G401 (cell line): ENCODE measurements at places on chromosomes 3 and 15. TPM values are rescaled to one million over a fixed set of nuclear protein-coding genes. Genes with fewer than 3 reads are reported as not detected.
A peak's percentile ranks its signal among the peaks of the same experiment; 100 is the strongest.

DNA sequence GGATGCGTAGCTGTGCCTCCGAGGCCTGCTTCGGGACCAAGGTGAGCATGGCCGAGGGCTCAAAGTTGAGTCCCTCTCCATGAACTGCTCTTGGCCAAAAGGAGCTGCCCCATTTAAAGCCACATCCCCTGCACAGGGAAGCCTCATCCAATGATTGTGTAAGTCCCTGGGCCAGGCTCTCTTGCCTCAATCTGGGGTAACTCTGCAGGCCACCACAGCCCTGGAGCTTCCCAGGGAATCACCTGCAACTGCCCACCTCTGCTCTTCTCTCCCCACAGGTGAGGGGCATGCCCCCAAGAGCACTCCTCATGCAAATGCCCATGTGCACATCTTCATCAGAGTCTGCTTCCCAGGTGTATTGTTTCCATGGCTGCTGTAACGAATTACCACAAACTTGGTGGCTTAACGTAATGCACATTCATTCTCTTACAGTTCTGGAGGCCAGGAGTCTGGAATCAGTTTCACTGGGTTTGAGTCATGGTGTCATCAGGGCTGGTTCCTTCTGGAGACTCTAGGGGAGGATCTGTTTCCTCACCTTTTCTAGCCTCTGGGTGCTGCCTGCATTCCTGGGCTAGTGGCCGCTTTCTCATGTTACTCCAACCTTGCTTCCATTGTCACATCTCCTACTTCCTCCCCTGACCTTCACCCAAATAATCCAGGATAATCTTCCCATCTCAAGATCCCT, 25.0 kb upstream of the LOXL1 start:
- no peak for DNase-seq

RASGRF1 gene
- 0.12 and 1.6 TPM in 2 replicates for total RNA-seq

- DNase-seq = no peak
Measured at GRCh38 chr3:119657887-119658702, 2.3 kb downstream of the POPDC2 start.

POPDC2 gene
- total RNA-seq = 0.06 TPM in 1 of 2 replicates, not detected in the other

ATP10A gene
- total RNA-seq = 9.2 and 14.1 TPM in 2 replicates

DNA sequence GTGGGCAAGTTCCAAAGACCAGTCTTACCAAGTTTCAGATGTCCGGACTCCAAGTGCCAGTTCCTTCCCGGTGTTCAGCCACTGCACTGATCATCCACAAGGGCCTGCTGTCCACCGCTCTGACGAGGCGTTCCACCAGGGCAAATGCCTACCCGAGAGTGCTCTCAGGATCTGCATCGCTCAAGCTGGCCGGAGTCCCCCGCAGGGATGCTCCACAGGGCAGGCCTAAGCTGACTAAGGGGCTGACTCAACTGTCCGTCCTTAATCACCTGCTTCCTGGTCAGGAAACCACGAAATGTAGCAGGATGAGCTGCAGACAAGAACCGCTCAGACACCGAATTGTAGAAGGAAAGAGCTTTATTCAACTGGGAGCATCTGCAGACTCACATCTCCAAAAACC, 341.6 kb downstream of the KCNH8 start:
- no peak for DNase-seq

TCTA gene
- 23.7 and 25.7 TPM in 2 replicates for total RNA-seq

DNA sequence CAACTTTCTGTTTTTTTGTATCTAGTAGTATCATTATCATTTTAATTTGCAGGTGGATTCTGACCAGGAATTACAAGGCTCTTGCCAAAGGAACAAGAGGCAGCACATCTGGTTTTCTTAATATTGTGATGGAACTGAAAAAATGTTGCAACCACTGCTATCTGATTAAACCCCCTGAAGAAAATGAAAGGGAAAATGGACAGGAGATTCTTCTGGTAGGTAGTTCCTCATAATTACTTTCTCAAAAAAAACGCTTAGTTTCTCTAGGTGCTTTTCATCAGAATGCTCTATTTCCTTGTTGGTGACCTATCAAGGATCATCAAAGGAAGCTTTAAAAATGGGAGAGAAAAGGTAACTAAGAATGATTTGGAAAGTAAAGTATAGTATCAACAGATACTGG, 71.6 kb downstream of the CHD2 start:
- DNase-seq = no peak

- DNase-seq = no peak
Measured at GRCh38 chr3:33650495-33650894, 67.6 kb downstream of the CLASP2 start.

RTP1 gene
- total RNA-seq = not detected in 2 replicates

GRCh38 chr3:189027626-189028155, 144.1 kb upstream of the TPRG1 start:
- DNase-seq = no peak

GRCh38 chr3:110479731-110480130, 591.9 kb upstream of the NECTIN3 start:
- DNase-seq = no peak

- DNase-seq = no peak
Measured at GRCh38 chr3:11610044-11610671, 33.6 kb downstream of the VGLL4 start.

KIF9 gene
- total RNA-seq = 2.6 and 17.1 TPM in 2 replicates

- no peak for DNase-seq
Measured at GRCh38 chr3:106067711-106068110, 198.9 kb upstream of the CBLB start.

GOLGA6A gene
- total RNA-seq = not detected in 2 replicates

DNA sequence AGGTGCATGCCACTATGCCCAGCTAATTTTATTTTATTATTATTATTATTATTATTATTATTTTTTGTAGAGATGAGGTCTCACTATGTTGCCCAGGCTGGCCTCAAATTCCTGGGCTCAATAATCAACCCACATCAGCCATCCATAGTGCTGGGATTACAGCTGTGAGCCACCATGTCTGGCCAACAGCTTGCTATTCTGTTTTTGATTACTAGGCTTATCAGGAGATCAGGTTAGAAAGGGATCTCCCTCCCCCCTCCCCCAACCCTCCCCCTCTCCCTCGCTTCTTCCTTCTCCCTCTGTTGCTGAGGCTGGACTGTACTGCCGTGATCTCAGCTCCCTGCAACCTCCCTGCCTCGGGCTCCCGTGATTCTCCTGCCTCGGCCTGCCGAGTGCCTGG, 8.6 kb downstream of the CLN6 start:
- no peak for DNase-seq

GRCh38 chr15:51131596-51132290, 37.0 kb upstream of the TNFAIP8L3 start:
- no peak for DNase-seq

GRCh38 chr15:29887721-29888120, 65.5 kb upstream of the TJP1 start:
- no peak for DNase-seq

GRCh38 chr3:51942603-51943450, 664 bp downstream of the PARP3 start:
- no peak for DNase-seq

DNA sequence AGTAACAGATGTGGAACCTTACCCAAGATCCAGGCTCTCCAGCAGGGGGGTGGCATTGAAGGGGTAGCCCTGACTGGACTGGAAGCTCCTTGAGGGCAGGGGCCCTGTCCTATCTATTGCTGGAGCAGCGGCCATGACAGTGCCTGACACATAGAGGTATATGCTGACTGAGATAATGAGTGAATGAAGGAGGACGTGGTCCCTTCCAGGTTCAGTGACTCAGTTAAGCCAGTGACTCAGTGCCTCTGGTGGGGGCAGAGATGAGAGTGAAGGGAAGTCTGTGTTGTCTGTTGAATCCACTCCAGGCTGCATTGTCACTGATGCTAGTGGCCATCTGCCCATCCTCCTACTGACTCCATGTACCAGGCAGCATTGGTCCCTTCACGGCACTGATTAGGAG, 13.0 kb upstream of the CTXND1 start:
- no peak for DNase-seq

ROBO2 gene
- total RNA-seq = not detected in 2 replicates

- no peak for DNase-seq
Measured at GRCh38 chr3:4831580-4831950, 147.7 kb upstream of the BHLHE40 start.

DNA sequence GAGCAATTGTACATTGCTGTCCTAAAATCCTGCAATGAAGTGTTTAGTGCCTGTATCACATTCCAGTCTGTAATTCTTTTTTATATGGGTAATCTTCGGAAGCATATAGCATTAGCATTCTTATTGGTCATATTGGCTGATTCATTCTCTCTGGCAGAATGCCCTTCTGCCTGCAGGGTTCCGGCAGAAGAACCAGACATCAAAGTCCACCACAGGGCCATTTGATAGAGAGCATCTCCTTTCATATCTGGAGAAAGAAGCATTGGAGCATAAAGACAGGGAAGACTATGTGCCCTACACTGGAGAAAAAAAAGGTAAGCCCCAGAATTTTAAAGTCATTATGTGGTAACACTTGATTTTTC, 39.6 kb downstream of the TMOD3 start:
- peak; percentile 31 for DNase-seq

ASB14 gene
- total RNA-seq = not detected in 2 replicates

GRCh38 chr3:38151667-38152265, 13.3 kb downstream of the MYD88 start:
- no peak for DNase-seq

PLCL2 gene
- total RNA-seq = not detected in 2 replicates

CD96 gene
- not detected in 2 replicates for total RNA-seq

LTF gene
- total RNA-seq = not detected in 2 replicates
